IMR-90 (cell line): ENCODE measurements at places on chromosomes 1 and 21.

DNA sequence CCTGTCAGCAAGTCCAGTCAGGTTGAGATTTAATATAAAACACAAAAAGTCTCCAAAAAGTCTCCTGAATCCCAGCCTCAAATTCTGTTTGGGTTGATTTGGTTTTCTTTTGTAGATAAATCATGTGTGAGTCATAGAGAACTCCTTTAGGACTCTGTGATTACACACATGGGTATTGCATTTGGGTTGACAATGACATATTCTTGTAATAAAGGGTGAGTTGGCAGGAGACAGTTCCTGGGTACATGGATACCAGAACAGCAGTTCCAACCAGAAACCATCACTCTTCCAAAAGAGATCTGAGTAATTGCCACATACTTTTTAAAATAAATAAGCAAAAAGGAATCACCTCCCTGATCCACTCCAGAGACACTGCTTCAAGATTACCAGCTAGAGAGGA lies 8.9 kb downstream of the CR2 start:
- no peak for DNase-seq

GRCh38 chr1:110424699-110425611 lies 17.5 kb upstream of the LAMTOR5 start:
- DNase-seq: no peak

GRCh38 chr1:58528518-58528917 lies 18.0 kb downstream of the OMA1 start:
- DNase-seq: peak; percentile 78

DNA sequence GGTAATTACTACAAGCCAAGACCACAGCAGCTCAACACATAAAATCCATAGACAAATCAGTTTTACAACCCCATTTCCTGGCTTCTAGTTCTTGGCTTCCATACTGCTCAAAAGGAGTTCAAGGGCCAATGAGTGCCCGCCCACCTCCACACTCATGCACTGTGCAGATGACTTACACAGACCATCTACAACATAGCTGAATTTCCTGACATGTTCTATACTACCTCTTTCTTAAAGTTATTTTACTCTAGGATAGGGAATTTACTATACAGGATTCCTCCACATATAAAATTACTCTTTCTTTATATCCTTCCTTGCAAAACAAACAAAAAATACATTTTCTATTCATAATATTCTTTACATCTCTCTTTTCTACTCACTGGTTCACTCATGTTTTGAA lies 14.6 kb downstream of the BACE2 start:
- no peak for DNase-seq

- peak; percentile 96 for DNase-seq
Measured at GRCh38 chr21:35924714-35925301, 135.5 kb downstream of the SETD4 start.

DNA sequence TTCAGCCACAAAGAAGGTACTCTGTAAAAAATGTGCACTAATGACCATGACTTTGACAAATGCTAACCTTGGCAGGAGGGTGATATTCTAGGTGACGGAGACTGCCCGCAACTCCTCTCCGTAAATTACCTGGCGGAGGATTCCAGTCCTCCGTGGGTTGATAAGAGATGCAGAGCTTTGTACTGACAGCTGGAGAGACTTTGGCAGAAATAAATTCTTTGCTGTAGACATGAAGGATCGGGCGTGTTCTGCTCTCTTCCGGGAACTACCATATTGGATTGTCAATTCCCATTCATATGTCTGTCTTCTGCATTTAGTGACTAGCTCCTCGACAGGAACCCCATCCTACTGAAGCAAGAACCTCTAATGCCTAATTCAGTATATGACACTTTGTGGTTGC lies 158.3 kb upstream of the KAZN start:
- no peak for DNase-seq

GRCh38 chr1:117284399-117285215 lies 73.9 kb upstream of the VTCN1 start:
- peak; percentile 79 for DNase-seq

DNA sequence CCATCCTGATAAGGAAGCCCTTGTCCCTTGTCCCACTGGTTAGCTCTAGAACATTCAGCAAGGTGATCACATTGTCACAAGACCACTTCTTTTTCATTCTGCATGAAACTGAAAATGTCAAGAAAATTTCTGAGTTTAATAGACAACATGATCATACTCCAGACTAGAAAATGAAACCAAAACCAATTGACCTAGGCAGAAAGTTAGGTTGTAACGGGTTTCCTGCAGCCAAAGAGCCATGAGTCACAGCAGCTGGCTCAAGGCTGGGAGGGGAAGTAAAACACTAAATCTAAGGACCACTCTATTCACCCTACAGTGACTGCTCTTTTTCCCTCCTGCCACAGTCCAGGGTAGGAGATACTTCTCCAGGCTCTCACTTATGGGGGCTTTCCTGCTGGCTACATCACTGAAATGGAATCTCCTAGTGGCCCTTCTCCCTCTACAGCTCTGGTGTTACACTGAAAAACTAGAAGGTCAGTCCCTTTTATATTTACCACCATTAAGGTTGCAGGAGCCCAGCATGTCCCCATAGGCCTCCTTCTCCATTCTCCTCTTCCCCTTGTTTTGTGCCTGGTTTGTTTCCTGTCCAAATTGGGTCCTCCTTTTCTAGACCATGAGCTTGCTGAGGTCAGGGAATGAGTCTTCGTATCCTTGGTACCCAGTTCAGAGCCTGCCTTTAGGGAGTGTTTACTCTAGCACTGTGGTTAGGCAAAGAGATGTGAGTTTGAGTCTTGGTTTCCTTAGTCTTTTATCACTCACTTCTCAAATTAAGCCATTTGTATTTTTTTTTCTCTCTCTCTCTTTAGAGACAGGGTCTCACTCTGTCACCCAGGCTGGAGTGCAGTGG lies 236.5 kb upstream of the JUN start:
- DNase-seq: peak; percentile 86

DNA sequence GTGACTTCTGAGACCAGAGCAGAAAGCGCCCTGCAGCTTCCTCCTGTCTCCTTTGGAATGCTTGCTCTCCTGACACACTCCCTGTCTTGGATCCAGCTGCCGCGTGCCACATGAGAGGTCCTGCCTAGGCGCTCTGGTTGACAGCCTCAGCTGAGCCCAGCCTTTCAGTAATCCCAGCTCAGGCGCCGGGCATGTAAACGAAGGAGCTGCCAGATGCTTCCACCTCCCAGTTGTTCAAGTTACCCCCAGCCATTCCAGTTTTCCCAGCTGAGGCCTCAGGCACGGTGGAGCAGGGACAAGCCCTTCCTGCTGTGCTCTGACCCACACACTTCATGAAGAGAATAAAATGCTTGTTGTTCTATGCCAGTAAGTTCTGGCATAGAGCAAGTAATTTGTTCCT lies 14.3 kb upstream of the CD34 start:
- DNase-seq: no peak

DNA sequence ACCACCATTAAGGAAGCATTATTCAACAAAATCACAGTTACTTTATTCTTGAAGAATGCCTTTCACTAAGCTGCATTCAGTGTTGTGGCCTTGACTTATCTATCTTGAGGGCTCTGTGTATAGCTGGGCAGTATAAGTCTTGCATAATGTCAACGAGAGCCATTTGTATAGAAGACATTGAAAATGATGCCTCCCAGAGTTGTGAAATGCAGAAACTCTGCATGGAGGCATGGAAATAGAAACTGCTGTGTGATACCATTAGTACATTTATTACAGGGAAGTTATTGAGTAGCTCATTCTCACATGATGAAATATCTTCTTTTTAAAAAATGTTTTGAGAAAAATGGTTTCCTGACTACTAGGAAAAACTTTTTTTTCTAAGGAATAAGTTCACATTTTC lies 111.4 kb upstream of the SNX7 start:
- DNase-seq: no peak

DNA sequence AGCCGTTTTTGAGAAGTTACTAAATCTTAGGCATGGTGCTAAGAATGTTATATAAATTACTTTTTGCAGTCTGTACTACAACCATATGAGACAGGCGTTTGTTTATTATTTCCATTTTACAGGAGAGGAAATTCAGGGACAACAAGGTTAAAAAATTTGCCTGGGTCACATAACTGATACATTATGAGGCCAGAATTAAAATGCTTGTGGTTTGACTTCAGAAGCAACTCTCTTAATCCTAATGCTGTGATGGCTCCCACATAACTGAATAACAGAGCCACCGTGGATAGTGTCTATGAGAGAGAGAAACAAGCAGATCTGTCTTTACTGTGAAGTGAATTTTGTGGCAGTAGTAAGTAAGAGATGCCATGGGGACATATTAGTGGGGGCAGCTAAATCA lies 184.9 kb downstream of the NCAM2 start:
- peak; percentile 17 for DNase-seq

DNA sequence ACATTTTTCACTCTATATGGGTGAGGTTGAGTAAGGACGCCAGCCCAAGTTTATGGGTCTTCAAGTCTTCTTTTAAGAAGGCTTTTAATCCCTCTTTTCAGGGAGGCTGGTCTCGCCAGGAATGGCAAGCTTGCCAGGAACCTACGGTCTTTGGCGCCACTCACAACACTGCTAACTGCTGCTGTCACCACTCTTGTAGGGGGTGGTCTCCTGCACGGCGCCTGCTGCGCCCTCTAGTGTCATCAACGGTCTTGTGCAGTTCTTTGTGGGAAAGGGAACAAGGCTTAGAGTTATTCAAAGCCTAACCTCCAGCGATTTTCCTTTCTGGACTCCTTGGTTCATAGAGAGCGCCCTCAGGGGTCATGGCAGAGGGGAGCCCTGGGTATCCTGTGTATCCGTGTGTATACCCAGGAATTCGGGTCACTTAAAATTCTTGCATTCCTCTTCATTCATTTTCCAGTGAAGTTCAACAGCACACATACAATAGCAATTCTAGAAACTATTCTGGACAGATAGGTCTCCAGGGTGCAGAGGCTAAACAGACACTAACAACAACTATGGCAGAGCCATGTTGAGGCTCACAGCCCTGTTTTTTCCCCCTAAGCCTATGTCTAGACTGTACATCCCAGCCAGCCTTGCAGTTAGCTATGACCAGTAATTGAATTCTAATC lies 392.8 kb upstream of the CAMK1G start:
- no peak for DNase-seq

DNA sequence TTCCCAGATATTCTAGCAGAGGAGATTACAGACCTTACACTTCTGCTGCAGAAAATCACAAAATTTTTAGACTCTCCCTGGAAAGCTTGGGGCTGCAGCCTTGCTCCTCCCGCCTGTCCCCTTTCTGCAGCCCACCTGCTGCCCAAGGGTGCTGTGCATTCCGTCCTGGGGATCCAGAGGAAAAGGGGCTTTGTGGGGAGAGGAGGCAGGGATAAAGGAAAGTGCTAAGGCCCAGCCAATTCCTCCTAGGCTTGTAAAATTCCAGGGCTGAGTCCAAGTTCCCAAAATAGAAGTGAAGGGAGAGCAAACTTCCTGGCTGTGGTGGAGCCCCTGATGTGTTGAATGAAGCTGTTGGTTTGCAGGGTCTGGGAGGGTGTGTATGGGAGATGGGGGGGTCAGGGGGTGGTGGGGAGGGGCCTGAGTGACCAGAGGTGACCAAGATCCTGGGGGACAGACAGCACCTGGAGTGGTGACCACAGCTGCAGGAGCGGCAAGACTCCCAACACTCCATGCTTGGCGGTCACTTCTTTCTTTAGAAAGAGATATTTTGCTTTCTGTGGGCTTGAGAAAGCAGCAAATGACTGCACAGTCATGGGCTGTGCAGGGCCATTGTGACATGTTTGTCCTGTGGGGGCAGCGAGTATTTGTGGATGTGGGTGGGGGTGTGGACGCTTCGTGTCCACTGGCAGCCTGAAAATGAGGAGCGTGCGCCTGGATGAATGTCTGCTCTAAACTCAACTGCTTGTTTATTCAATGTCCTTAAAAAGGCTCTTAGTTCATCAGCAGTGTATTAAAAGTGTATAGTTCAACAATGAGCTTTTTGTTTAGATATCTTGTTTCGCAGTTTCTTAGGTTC lies 68.4 kb downstream of the TLR5 start:
- DNase-seq: no peak

GRCh38 chr1:155725142-155725541 lies 36.3 kb downstream of the DAP3 start:
- DNase-seq: no peak

DNA sequence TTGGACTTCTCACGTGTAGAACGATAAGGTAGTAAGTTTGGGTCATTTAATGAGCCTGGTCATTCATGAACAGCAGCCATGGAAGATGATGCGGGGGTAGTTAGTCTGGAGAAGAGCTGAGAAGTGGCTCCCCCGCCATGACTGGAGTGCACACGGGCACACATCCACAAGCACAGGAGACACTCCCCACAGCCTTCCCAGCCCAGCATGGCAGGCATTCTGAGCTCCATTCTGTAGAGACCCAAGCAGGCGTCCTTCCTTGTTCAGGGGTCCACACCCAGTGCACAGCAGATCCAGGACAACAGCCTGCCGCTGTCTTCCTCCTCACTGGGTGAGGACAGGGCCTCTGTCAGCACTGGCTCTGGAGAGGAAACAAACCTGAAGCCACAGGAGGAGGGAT lies 57.0 kb downstream of the SCCPDH start:
- no peak for DNase-seq

DNA sequence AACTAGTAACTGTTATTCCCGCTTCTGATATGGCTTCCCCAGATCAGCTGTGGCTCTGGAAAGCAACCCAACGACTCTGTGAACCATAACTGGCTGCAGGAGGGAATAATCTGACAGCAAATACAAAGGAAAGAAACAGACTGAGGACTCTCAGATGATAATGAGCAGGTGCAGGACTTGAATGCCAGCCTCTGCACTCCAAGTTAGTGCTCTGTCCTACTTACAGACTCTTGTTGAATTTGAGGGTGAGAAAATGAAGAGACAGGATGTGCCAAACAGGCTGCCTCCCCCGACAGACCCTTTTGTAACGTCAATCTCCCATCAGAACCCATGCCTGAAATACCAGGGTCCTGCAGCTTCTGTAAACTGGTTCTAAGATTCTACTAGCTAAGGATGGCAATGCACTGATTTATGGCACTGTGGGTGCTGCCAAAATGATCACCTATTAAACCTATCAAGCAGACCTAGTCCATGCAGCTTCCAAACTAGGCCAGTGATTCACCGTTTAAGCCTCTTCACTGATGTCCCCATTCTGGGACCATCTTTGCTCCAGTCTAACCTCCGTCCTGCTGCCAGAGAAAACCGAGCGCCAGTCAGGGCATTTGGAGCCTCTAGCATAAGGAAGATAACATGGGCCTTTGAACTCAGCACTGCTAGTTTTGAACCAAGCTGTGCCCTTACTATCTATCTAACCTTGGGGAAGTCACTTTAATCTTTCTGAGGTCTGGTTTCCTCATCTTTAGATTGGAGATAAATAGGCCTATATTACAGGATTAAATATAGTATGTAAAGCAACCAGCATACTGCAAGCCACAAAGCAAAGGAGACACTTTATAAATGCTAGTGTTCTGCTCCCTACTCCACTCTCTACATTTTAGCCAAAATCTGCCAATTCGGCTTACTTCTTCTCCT lies 4.8 kb downstream of the MKNK1 start:
- DNase-seq: no peak

GRCh38 chr1:6109688-6110087 lies 64.0 kb downstream of the KCNAB2 start:
- no peak for DNase-seq

DNA sequence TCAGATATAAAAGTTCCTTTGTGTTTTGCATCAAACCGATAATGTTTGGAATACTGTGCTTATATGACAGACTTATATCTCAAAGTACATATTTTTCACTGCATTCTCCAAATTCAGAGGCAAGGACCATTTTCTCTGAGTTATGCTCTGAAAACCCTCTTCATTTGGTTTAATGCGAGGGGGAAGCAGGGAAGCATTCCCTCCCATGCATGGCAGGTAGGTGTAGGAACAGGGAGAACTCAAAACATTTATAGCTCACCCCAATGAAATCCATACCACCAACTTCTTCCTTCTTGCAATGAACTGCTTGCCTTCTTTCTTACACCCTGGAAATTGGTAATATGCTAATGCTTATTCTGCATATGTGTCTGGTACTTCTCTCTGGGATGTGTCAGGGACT lies 10.7 kb upstream of the ERICH3 start:
- no peak for DNase-seq

GRCh38 chr1:46180082-46180616 lies 3.9 kb upstream of the P3R3URF start:
- DNase-seq: no peak
